Mesenteric fat pad (tissue), 1 donor: ENCODE measurements at places on chromosomes 1 and 21. TPM values are rescaled to one million over a fixed set of nuclear protein-coding genes. Genes with fewer than 3 reads are reported as not detected.
A peak's percentile ranks its signal among the peaks of the same experiment; 100 is the strongest.

NEK2 gene
- total RNA-seq = not detected

OR10Z1 gene
- not detected for total RNA-seq

KRTAP7-1 gene
- total RNA-seq = not detected

CENPF gene
- total RNA-seq = 0.51 TPM

OR2T29 gene
- total RNA-seq = not detected

USP33 gene
- 97.9 TPM for total RNA-seq

CD53 gene
- 93.6 TPM for total RNA-seq

PIK3C2B gene
- 47.1 TPM for total RNA-seq

PTAFR gene
- total RNA-seq = 22.8 TPM

TFF2 gene
- not detected for total RNA-seq

SLFNL1 gene
- total RNA-seq = 0.22 TPM

TFAP2E gene
- 1.2 TPM for total RNA-seq

YOD1 gene
- 5.4 TPM for total RNA-seq

OVAAL gene
- not detected for total RNA-seq

DNA sequence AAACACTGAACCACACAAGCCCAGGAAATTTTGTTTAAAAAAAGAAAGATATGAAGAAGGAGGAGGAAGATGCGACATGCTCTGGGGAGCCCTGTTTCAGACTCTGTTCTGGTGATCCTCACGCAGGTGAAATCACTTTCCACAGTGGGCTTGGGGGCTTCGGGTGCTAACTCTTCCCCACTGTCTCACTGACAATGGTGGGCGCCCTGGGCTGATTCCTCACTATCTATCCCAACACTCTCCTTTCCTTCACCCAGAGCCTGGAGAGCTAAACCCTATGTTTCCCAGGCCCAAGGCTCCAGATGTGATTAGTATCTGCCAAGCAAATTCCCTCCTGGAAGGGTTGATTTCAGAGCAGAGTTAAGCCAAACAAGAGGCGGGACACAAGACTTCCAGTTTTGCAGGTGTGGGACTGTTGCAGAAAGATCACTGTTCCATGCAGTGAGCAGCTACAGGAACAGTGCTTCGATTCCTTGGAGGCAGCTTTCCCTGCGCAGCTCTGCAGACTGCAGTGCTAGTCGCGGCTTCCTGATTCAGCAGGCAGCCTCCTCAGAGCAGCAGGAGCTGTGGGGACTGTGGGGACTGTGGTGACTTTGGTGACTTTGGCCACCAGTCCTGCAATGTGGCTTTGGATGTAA lies 168.3 kb downstream of the RHOU start:
- DNase-seq = no peak

GRCh38 chr21:42779431-42779861 lies 99.9 kb downstream of the WDR4 start:
- DNase-seq = no peak

- DNase-seq = no peak
Observed at GRCh38 chr1:89894210-89895201, 73.7 kb downstream of the LRRC8D start.

DNA sequence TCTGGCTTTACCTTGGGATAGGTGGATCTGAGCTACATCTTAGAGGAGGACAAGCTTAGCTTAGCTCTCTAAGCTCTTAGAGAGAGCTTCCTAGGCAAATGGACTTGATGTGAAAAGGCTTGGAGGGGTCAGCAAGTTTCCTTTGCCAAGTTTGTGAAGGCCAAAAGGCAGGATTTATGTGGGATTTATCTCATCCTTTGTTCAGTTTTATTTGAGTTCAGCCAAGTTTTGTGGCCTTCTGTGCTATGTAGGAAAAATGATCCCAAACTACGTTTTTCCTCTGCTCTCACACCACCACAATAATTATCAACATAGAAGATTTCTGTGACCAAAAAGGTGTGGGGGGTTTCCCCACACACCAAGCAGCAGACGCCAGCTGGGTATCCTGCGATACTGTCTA lies 26.0 kb upstream of the RNF11 start:
- DNase-seq = no peak

DNA sequence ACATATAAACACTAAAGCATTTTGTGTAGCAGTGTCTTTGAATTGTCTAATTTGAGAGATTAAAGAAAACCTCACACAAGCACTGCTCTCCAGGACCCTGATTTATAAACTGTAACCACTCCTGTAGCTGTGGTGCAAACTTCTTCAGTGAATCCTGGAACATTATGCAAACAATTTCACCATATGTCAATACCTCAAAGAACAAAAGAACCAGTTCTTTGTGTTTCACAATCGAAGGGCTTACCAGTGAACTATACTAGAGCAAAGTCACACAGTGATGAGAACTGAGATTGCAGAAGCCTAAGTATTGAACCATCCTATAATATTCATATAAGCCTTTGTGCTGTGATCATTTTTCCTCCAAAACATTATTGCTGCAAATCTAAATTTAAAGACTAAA lies 21.5 kb downstream of the DPH5 start:
- no peak for DNase-seq

- no peak for DNase-seq
Observed at GRCh38 chr21:42711667-42712066, 58.2 kb downstream of the PDE9A start.

DNA sequence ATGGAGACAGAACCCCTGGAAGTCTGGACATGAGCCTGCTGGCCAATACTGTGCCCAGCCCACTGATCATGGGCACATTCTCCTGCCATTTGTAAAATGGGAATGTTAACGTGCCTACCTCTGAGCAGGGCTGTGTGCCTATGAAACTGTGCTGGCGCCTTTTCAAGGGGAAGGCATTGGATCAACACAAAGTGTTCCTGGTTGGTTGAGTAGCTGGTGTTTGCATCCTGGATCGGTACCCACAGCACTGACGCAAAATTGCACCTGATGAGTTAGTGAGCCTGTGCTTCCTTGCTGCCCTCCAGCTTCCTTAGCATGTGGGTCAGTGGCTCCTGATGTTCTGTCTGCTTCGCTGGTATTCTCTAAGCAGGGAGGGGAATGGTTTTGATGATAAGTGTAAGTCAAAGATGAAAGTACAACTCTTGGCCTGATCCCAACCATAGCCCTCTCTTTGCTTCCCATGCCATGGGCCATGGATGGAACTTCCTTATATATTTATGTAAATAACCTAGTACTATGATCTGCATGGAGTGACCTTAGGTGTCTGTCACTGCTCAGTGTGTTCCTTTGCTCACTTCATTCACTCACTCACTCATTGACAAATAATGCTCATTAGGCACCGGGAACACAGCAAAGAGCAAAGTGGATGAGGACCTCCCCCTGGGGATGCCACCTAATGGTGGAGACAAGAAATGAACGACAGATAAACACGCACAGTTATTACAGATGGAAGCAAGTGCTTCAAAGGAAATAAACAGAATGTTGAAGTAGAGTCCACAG lies 22.7 kb downstream of the MAB21L3 start:
- DNase-seq = no peak

- DNase-seq = no peak
Observed at GRCh38 chr1:182608845-182609610, 4.8 kb upstream of the RGS16 start.

DNA sequence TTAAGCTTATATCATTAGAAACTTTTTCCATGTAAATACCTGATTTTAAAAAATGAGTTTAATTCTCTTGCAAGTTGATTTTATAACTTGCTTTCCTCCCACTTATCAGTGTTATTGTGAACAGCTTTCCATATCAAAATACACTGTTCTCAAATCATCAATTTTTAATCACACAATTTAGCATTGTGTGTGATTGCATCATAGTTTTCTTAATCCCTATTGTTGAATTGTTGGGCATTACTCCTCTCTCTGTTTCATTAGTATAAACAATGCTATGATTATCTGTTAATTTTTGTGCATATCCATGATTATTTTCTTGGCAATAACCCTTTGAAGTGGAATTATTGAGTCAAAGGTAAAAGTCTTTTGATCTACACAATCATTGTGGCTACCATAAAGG lies 48.7 kb downstream of the ROR1 start:
- DNase-seq = no peak

DNA sequence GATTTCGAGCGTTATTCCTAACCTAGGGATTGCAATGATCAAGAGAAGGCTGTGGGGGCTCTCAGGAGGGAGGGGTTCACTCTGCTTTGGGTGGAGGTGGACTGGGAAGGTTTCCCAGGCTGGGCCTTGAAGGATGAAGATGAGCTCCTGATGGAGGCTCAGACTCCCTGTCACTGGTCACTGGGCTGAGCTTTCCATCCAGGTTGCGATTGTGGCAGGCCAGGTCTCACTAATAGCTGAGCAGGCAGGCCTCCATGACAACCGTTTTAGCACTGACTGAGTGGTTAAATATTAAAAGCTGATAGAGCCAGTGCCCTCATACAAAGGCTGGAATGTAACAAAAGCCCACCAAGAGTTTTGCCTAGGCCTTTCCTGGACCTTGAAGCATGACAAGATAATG lies 36.2 kb upstream of the EFCAB14 start:
- peak; percentile 57 for DNase-seq

- no peak for DNase-seq
Observed at GRCh38 chr1:198520524-198521254, 19.8 kb downstream of the ATP6V1G3 start.

GRCh38 chr1:3658231-3658615 lies 5.9 kb downstream of the TP73 start:
- DNase-seq = no peak

DNA sequence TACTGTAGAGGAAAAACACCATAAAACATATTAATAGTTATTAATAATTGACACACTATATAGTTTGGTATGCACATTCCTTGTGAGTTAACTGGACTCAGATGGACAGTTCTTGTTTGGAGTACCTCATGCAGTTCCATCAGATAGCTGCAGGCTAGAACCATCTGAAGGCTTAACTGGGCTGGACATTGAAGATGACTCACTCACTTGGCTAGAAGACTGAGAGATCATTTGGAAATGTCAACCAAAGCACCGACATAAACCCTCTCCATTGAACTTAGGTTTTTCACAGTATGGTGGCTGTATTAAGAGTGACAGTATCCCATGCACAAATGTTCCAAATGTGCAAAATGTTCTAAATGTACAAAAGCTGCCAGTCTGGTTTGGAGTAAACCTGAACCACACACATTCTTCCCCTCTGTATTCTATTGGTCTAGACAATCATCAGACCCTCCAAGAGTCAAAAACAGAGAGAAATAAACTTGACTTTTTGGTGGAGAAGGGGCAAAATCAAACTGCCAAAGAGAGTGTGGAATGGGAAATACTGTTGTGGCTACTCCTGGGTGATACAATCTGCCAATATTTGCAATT lies 708.4 kb downstream of the KCNT2 start:
- no peak for DNase-seq

DNA sequence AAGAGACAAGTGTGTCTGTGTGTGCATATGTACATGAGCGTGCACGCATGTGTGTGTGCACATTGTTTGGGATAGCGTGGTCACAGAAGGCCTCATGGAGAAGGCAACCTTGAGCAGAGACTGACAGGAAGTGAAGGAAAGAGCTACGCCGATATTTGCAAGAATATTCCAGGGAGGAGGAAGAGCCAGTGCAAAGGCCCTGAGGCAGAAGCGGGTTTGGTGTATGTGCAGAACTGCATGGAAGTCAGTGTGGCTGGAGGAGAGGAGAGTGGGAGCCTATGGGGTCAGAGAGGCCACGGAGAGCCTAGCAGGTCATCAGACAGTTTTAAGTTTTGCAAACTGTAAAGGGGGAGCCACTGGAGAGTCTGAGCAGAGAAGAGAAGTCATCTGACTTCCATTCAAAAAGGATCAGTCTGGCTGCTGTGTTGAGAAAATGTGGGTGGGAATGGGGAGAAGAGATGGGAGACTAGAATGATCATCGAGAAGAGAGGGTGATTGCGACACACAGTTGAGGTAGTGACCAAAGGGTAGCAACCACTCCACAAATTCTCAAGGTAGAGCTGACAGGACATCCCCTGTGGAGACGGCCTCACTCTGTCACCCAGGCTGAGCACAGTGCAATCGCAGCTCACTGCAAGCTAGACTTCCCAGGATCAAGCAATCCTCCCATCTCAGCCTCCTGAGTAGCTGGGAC lies 3.9 kb downstream of the CELA2B start:
- no peak for DNase-seq

DNA sequence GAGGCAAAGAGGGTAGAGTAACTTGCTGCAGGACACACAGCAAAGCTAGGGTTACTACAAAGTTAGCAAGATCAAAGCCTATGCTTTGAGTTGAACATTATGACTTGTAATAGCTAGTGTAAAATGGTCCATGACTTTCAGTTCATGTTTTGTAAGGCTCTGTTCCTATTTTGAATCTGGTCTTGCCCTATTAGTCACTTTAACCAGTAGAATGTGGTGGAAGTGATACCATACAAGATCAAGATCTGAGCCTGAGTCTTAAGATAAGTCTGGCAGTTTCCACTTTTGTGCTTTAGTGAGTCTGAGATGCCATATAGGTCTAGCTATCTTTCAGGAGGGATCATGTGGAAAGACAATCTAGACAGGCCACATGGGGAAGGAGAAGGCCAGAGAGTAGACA lies 282.1 kb upstream of the BRINP3 start:
- DNase-seq = no peak

GRCh38 chr1:214901718-214902117 lies 180.8 kb upstream of the KCNK2 start:
- DNase-seq = no peak

GRCh38 chr21:37509802-37510393 lies 143.3 kb downstream of the DYRK1A start:
- no peak for DNase-seq

DNA sequence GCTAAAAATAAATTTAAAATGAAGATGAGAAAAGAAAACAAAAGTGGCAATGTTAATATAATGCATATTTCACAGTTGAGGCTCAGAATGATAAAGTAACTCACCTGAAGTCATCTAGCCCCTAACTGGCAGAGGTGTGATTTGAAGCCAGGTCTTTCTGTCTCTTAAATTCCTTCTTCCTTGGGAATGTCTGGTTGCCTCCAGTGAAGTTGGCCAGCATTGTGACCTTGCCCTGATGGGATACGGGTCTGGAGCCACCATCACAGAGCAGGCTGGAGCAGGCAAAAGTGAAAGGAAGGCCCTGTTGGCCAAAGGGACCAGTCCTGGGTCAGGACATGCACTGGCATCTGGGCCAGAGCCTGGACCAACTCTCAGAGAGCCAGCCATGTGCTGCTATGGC lies 111.7 kb downstream of the EPHB2 start:
- no peak for DNase-seq

DNA sequence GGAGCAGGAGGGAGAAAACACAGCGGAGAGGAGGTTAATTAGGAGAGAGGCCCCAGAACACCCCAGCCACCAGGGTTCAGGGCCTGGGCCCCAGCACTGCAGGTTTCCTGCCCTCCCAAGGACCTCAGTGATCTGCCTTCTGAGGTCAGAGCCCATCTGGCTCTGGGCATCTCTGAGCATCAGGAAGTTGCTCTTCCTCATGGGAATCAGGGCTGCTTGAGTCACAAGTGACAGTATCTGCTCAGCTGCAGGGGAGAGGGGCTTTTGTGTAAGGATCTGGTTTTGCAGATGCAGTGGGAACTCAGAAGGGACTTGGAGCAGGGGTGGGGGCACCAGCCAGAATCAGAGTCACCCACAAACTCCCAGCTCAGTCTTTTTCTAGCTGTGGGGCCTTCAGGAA lies 472.1 kb downstream of the PTPRU start:
- peak; percentile 74 for DNase-seq

DNA sequence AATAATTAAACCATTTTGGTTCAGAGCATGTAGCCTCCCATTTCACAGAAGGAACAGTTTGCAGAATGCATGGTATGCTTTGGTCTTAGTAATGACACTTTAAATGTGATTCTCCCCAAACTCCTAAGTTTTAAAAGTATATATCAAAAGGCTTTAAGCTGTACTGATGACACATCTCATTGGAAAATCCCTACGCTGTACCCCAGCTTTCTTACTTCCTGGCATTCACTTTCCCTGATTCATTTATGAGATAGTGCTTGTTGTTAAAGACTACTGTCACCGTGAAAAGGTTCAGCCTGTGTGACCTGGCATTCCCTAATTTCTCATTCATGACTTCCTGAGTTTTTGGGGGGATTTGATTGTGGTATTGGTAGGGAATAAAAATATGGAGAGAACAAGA lies 53.4 kb downstream of the MPZL1 start:
- no peak for DNase-seq
